Cardiac muscle cell (in vitro differentiated cells and primary cell): ENCODE measurements at places on chromosomes 16 and 17. TPM values are rescaled to one million over a fixed set of nuclear protein-coding genes. Genes with fewer than 3 reads are reported as not detected.

DNA sequence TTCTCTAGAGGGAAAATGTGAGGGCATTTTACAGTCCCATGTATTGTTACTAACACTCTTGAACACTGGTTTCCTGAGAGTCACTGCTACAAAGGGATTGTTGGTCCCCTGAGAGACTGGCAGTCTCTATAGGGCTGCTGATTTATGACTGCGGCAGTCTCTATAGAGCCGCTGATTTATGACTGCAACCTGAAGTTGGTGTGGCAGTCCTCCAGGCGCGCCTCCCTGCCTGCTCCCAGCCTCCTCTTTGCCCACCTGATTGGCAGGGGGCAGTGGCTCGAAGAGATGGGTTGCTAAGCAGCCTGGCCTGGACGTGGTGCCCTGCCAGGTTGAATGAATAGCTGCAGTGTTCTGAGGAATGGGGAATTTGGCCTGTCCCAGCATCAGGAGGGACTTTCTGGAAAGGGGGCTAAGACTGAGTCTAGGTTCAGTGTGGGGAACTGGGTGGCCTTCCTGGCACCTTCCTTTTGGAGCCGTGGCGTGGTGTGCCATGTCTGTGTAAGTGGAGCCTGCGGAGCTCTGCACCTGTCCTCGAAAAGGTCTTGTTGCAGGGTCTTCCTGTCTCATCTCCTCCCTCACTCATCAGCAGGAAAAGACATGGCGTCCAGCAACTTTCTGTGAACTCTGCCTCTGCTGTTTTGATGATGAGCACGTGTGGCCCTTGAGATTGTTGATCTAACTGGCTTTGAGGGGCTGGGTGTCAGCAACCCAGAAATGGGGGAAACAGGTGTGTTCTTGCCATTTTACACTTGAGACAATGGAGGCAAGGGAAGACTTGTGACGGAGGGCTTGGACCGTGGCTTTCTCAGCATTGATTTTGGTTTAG is 24.9 kb downstream of the SAP30BP start:
- DNase-seq = no peak

- peak; percentile 57 for DNase-seq
Observed at GRCh38 chr17:42179911-42180410, 981 bp downstream of the KCNH4 start.

- no peak for DNase-seq
Observed at GRCh38 chr16:84606081-84606875, 11.6 kb downstream of the COTL1 start.

GRCh38 chr16:50600582-50601283 is 52.5 kb downstream of the NKD1 start:
- DNase-seq = no peak

The GOSR2 gene
- 37.3 and 60.9 TPM in 2 replicates for polyA plus RNA-seq

- peak; percentile 72 for DNase-seq
Observed at GRCh38 chr17:44314869-44315661, 6.7 kb downstream of the RUNDC3A start.

DNA sequence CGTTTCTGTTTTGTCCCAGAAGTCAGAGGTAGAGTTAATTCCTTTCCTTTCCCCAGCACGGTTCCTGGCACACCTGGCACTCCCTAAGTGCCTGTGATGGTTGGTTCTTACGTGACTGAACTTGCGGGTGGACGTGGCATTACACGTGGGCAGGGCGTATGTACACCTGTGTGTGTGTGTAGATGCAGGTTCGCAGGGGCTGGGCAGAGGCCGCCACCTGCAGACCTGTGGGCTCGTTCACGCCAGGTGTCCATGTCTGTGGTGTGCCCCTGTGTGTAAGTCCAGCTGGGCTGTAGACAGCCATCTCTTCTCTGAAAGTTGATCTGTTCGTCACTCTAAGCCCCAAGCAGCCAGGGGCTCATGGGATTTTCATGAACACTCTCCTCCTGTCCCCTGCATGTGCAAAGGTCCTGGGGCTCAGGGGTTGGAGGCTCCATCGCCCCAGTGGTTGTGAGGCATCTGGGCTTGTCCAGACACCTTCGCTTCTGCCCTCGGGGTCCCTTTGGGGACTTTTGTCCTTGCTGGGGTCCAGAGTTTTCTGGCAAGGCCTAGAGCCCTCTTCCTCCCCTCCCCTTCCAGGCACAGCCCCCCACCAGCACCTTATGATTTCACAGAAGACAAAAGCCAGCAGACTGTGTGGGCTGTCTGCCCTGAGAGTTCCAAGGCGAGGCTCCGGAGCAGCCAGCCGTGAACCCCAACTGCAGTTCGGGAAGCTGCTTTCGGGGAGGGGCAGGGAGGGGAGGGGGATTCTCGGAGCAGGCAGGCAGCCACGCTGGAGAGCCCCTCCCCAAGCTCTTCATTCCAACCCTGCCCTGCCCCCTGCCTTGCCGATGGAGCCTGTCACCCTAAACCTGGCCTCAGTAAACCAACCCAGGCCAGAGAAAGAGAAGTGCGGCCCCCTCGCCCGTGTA is 5.4 kb upstream of the FSCN2 start:
- peak; percentile 89 for DNase-seq

The TRPV2 gene
- polyA plus RNA-seq = 0.72 and 0.93 TPM in 2 replicates

DNA sequence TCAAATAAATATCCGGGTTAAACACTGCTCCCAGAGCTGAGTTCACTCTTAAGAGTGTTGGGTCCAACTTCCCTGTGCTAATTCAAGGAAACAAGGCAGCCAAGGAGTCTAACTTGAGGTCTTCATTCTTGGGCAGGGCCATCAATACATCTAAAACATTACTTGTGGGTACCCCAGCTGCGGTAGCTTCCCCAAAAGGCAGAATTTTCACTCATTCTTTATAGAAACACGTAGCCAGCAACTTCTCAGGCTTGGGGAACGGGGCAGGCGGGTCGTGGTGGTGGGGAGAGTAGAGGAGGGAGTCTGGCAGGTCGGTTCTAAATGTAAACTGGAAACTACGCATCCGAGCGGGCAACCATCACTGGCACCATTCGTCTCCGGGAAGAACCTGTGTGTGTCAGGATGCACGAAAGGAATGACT is 666 bp upstream of the METTL9 start:
- DNase-seq = peak; percentile 37

DNA sequence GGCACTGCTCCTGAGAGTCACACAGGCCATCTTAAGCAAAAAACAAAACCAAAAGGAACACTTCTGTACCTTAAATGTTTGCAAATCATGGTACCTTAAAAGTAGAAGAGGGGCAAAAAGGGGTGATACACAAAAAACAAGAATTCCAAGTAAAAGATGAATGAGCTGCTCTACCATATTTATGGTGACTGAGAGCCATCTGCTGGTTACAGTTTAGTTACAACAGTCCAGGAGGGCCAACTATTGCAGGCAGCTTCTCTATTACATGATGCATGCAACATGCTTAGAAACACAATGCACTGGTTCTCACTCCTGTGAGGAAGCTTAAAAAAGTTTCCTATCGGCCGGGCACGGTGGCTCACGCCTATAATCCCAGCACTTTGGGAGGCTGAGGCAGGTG is 53.5 kb downstream of the STX8 start:
- DNase-seq = peak; percentile 75

The COPS3 gene
- polyA plus RNA-seq = 98.4 and 123 TPM in 2 replicates

GRCh38 chr17:57044976-57045867 is 39.8 kb upstream of the AKAP1 start:
- no peak for DNase-seq

The STH gene
- polyA plus RNA-seq = not detected in 2 replicates

DNA sequence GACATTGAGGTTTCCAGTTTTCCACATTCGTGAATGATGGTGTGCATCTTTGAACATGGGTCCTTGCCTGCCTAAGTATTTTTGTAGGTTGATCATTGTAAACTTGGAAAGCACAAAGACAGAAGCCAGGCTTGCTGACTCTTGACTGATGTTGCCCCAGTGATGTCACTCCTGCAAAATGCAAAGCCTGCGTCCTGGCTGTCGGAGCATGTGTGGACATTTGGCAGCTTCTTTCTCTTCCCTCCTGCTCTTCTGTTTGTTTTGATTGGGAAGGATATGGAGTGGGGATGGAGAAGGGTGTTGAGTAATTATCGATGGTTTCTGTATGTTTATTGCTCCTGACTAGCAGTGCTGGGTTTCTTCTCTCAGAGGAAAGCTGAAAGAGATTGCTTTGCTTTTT is 3.2 kb downstream of the NDE1 start:
- DNase-seq = no peak

- no peak for DNase-seq
Observed at GRCh38 chr17:17946093-17946492, 26.1 kb downstream of the TOM1L2 start.

GRCh38 chr16:27242868-27243590 is 25.5 kb downstream of the NSMCE1 start:
- DNase-seq = peak; percentile 61

The CHST6 gene
- 0.10 and 1.2 TPM in 2 replicates for polyA plus RNA-seq

- no peak for DNase-seq
Observed at GRCh38 chr16:85069171-85069570, 41.6 kb downstream of the KIAA0513 start.

GRCh38 chr17:76816590-76817135 is 51.5 kb upstream of the MGAT5B start:
- DNase-seq = peak; percentile 54
